ENCODE measurements at places on chromosomes 7 and 10.

DNA sequence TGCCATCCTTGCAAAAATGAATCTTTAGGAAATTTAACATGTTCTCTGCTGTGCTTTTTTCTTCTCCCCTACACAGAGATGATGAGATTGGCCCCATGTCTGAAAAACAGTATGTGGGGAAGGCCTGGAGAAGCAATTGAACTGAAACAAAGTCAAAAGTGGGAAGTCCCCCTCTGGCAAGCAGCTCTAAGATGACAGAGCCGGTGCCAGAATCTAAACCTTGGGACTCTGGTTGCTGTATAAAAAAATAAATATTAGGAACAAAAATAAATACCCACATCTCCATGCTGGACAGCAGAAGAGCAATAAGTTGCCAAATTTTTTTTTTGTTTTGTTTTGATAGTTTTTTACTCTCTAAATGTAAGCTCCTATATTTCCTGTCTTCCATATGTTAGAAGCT lies 51.8 kb upstream of the TRIL start:
- DNase-seq = no peak

DNA sequence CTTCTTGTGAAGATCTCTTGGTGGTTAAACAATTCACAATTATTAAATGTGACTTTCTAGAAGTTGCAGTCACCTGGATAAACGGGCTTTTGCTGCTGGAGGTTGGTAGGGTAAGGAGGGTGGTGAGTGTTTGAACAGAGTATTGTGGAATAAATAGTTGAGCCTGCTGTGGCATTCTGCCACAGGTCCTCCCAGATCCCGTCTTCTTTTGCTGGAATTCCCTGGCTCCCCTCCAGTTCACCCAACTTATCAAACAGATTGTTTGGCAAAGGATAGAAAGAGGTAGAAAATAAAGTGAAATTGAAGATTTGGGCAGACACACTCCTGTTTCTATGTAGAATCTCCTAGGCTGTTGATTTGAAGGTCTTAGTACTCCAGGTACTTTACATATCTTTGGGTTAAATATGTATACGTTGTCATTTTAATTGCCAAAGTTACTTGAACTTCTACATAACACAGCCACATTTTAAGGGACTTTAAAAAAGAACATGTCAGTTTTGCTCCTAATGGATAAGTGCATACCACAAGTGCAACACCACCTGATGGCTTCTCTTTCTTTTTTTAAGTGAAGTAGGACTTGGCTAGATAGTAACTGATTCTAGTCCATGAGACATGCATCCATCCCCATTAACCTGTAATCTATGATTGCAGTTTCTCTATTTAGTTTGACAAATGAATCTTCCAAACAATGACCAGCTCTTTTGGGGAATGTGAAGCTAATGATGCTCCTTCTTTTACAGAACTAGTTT lies 83.0 kb downstream of the ARL4A start:
- DNase-seq = no peak

- no peak for DNase-seq
Measured at GRCh38 chr7:147803151-147803550, 787.4 kb upstream of the C7orf33 start.

DNA sequence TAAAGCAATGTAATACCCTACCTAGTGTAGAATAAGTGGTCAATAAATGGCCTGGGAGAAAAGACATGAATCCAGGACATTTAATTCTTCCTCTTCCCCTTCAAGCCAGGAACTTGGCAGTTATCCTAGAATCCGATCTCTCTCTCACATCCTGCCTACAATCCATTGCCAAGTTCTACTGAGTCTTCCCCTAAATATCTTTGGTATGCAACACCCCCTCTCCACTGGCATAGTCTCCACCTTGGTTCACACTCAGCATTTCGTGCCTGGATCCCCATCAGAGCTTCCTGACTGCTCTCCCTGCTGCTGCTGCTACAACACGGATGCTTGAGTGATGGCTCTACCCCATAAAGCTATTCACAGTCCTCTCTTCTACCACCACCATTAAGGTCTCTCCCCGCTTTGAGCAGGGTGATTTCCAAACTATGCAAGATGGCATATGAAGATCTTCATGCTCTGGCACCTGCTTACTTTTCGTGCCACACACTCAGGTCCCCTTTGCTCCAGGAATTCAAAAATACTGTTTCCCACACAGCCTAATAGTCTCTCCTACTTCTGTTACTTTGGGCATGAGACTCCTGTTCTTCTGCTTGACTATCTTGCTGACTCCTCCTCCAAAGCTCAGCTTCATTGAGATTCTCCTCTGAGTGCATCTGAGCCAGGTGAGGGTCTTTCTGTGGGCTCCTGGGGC lies 4.8 kb downstream of the ANK3 start:
- DNase-seq = no peak

DNA sequence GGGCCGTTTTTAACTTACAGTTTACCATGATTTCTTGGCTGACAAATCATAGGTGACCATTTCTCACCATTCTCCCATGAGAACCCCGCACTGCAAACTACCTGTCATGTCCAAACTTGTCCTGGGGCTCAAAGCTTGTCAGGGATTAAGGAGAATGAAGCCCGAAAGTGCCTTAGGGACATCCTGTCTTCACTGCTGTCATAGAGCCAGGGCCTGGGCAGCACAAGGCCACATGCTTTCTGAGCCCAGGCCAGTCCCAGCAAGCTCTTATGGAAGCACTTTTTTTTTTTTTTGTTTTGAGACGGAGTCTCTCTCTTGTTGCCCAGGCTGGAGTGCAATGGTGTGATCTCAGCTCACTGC lies 33.9 kb downstream of the CCM2 start:
- DNase-seq = no peak

- no peak for DNase-seq
Measured at GRCh38 chr10:3762309-3762708, 22.7 kb downstream of the KLF6 start.

GRCh38 chr10:77919713-77920108 lies 6.8 kb downstream of the DLG5 start:
- DNase-seq = no peak

- peak; percentile 53 for DNase-seq
Measured at GRCh38 chr7:120554960-120555571, 282.1 kb downstream of the KCND2 start.

GRCh38 chr10:96056787-96057186 lies 13.4 kb downstream of the CCNJ start:
- no peak for DNase-seq

- no peak for DNase-seq
Measured at GRCh38 chr7:97982647-97983046, 7.3 kb downstream of the OCM2 start.
